ENCODE measurements at places on chromosomes 16 and 17.

GRCh38 chr17:58301504-58302150 lies 20.9 kb upstream of the MPO start:
- no peak for DNase-seq

- no peak for DNase-seq
Observed at GRCh38 chr16:17532338-17532995, 61.7 kb upstream of the XYLT1 start.

GRCh38 chr17:58007781-58008706 lies 998 bp upstream of the SRSF1 start:
- DNase-seq: no peak

DNA sequence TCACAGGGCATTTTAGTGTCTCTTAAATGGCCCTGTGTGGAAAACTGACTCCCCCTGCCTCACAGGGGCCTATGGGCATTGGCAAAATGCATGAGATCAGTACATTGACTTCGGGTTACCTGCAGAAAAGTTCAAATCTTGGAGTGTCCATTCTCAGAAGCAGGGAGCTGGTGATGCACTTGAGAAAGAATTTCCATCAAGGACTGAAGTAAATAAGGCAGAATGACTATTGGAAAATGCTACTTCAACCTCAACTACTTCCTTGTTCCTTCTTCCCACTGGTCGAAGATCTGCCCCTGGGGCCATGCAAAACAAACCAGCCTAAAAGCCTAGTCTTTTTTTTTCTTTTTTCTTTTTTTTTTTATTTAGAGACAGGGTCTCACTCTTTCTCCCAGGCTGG lies 13.8 kb upstream of the GSDMA start:
- no peak for DNase-seq

DNA sequence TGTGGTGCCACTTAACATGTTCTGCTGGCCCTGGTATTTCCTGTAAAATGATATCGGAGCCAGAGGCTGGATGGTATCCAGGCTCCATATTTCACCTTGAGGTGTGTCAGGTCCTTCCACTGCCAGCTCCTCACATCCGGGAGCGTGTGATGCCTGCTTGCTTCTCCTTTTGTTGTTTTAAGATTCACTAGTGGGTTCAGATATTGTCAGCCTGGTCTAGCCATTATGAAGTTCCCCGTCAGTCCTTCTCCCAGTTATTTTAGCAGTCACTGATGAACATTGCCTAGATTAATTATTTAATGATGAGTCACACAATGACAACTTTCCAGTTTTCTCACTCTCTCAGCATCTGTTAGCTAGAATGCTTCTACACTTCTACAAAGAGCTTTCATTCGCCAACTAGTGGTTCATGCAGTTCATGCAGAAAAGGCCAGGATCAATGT lies 11.3 kb downstream of the DNAAF1 start:
- DNase-seq: no peak

DNA sequence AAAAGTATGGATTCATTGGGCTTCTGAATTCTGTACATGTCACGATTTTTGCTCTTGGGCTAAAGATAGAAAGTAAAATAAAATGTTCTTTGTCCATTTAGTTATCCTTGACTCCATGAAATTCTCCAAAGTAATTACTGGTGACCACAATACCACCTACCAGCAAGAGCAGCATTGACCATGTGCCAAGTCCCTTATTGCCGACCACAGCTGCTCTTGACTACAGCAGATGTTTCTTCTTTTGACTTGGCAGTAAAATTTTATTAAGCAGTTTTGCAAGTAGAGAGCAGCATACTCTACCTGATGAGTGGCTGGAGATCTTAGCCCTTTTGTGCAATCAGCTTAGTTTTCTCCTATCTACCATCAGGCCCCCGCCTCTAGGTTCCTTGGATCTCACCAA lies 152.2 kb upstream of the TBX2 start:
- DNase-seq: no peak

DNA sequence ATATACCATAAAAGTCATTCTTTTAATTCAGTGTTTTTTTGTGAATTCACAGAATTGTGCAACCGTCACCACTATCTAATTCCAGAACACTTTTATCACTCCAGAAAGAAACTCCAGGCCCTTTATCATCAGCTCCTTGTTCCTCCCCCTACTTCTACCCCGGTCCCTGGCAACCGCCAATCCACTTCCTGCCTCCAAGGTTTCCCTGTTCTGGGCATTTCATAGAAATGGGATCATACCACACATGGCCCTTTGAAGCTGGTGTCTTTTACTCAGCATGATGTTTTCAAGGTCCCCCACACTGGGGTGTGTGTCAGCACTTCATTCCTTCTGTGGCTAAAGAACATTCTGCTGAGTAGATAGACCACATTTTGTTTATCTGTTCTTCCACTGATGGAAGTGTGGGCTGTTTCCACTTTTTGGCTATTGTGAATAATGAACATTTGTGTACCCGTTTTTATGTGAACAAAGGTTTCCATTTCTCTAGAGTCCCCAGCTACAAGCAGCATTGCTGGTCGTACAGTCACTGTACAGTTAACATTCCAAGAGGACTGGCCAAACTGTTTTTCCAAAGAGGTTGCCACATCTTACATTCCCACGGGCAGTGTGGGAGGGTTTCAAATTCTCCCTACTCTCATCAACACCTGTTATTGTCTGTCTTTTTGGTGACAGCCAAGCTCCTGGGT lies 75.8 kb upstream of the ZNF469 start:
- DNase-seq: no peak

GRCh38 chr16:86682219-86682904 lies 104.0 kb downstream of the FOXL1 start:
- DNase-seq: no peak

GRCh38 chr17:82750241-82750908 lies 1.5 kb upstream of the TBCD start:
- DNase-seq: no peak

DNA sequence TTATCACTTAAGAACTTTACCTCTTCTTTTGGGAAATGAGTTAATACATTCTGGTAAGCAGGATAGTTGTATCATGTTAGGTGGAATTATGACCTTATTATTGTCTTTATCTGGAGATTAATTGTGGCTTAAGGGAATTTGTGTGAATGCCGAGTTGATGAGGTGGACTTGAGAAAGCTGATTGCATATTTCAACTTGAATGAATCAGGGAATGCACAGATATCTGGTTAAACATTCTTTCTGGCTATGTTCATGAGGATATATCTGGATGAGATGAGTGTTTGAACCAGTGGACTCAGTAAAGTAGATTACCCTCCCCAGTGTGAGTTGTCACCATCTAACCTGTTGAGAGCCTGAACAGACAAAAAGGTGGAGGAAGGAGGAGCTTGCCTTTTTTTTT lies 326.1 kb upstream of the GOT2 start:
- no peak for DNase-seq

DNA sequence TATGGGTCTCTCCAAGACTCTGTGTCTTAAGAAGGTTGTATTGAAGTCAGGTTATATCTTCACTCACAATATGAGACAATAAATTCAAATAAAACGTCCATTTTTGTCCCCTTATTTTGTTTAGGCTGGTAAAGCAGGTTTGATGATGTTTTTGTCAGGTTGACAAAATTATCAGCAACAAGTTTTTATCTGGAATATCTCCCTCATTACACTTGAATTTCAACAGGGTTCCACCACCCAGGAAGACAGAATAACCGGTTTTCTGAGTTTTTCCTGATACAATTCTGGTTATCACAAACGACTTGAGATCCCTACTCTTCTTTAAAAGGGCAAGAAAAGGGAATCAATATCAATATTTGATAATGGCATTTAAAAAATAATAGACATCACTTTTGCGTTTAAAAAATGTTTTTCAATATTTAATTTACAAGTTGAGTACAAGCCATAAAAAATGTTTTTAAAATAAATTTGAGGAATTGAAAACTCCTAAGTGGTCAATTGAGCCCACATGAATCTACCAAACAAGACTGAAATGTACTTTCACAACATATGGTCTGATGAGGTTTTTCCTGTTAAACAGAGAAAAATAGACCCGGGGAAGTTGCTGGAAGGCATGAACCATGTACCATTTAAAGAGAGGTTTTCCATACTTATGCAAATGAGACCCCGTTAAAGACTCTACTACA lies 1.4 kb upstream of the ATP6V0A1 start:
- no peak for DNase-seq

- DNase-seq: no peak
Observed at GRCh38 chr17:3835410-3836229, 10.4 kb downstream of the NCBP3 start.

- DNase-seq: no peak
Observed at GRCh38 chr17:49753959-49754391, 10.0 kb downstream of the FAM117A start.

GRCh38 chr16:11217651-11218603 lies 38.1 kb downstream of the SOCS1 start:
- no peak for DNase-seq

- DNase-seq: no peak
Observed at GRCh38 chr17:3921502-3922319, 5.4 kb upstream of the P2RX1 start.

DNA sequence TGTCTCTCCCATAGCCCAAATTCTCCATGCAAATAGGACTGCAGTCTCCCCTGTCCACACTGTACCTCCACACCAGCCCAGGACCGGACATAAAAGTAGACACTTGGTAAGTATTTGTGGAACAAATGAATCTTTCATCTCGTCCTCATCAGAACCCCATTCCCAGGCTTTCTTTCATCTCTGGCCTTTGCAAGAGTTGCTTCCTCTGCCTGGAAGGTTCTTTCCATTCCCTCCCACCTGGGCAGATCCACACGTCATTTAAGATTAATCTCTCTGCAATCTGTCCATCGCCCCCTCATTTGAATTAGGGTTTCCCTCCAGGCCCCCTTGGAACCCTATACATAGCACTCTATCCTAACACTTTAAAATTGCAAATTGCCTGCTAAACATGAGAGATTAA lies 3.9 kb upstream of the NXPH3 start:
- DNase-seq: no peak

GRCh38 chr17:41009301-41009760 lies 403 bp upstream of the KRTAP3-1 start:
- no peak for DNase-seq

- DNase-seq: no peak
Observed at GRCh38 chr17:38797158-38797490, 2.2 kb downstream of the PIP4K2B start.

- no peak for DNase-seq
Observed at GRCh38 chr17:31397256-31397939, 5.9 kb downstream of the RAB11FIP4 start.

- DNase-seq: no peak
Observed at GRCh38 chr16:53212893-53213223, 158.1 kb downstream of the CHD9 start.

DNA sequence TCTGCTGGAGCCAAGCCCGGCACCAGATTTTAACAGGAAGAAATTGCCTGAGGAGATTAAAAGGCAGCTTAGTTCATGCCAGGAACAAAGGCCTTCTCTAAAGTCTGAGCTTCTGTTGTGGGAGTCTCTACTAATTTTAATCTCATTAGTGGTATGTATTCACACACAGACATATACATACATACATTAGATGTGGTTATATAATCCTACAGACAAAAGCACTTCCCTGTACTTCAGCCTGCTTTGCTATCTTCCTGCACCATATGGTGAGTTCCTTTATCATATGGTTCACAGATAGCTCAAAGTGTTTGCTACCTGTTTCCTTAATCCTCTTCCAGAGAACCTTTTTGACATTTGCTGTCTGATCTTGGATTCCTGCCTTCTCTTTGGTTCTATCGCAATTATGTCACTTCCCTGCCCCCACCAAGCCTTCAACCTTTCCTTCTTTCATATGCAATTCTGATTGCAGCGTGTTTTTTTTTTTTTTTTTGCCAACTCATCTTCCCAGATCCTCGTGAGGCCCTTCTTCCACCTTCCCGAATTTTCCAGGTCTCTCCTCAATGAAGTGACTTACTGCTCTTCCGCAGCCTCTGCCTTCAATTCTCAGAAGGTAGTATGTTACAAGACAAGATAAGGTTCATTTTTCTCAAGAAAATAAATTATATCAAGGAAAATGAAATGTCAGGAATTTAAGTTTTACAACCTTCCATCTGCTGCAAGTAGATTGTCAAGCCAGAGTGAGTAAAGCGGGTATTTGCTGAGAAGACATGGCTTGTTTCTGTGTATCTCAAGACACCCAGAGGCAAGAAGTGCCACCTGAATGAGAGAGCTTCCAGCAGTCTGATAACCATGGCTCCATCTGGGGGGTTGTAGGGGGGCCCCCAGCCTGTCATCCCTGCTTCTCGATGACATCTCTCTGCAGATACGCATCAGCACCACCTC lies 120.2 kb upstream of the CACNG3 start:
- DNase-seq: no peak

- DNase-seq: no peak
Observed at GRCh38 chr17:44906763-44907728, 7.8 kb upstream of the EFTUD2 start.

- peak; percentile 88 for DNase-seq
Observed at GRCh38 chr17:36591434-36592315, at the start of gene DHRS11. Gene DHRS11, plus strand, starts transcription at chr17:36591879. Its CDS starts 131 bp downstream, at chr17:36592010.

DNA sequence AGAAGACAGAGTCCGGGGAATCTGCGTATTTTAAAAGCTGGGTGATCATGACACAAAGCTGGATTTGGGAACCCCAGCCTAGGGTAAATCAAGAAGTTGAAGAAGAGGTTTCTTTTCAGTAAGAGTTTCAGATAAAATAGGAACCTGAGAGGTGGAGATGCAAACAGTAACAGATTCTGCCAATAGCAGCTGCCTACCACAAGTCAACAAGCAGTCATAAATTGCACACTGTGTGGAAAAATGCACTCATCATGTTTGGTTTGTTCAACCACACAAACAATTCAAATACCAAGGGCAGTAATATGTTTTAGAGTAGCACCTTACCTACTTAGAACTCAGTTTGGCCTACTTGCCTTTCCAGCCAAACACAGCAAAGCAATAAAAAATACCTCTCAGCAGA lies 14.0 kb downstream of the MYO1D start:
- DNase-seq: no peak

- DNase-seq: peak; percentile 89
Observed at GRCh38 chr16:57576429-57576870, 34.0 kb downstream of the ADGRG5 start.

GRCh38 chr16:3388325-3388724 lies 12.5 kb downstream of the ZSCAN32 start:
- DNase-seq: no peak

DNA sequence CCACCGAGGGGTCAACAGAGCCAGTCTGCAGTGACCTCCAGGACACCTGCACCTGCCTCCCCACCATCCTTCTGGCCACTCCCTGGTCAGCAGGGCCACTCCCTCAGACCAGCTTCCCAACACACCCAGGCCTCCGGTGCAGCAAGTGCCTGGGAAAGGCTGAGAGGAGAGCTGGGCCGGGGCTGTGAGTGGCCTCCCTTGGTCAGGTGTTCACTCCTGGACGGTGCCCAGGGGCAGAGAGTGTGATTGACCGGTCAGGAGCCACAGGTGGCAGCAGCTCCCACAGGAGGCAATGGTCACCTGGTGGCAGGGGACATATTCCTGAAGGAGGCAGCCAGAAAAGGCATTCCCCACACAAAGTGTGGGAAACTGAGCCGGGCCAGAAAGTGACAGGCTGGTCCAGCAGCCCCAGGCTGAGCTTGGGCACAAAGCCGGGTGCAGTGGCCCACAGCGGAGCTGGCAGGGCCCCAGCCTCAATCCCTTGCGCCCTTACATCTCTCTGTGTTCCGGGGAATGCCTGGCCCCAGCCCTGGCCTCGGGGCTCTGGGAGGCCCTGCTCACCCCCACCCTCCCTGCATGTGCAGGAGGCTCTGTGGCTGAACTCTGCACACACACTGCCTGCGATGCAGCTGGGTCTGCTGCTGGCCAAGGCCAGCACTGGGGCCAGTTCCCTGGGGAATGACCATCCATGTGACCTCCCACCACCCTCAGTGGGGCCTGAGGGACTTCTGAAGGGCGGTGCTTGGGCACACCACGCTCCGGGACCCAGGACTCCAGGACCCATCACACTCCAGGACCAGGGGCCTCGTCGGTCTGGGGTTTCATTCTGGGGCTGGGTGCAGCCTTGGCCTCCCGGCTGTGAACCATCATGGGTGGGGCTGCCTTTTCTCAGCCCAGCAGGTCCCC lies 1.2 kb upstream of the C17orf99 start:
- no peak for DNase-seq
